T-helper 1 cell (primary cell): ENCODE measurements at places on chromosomes 1 and 21.

DNA sequence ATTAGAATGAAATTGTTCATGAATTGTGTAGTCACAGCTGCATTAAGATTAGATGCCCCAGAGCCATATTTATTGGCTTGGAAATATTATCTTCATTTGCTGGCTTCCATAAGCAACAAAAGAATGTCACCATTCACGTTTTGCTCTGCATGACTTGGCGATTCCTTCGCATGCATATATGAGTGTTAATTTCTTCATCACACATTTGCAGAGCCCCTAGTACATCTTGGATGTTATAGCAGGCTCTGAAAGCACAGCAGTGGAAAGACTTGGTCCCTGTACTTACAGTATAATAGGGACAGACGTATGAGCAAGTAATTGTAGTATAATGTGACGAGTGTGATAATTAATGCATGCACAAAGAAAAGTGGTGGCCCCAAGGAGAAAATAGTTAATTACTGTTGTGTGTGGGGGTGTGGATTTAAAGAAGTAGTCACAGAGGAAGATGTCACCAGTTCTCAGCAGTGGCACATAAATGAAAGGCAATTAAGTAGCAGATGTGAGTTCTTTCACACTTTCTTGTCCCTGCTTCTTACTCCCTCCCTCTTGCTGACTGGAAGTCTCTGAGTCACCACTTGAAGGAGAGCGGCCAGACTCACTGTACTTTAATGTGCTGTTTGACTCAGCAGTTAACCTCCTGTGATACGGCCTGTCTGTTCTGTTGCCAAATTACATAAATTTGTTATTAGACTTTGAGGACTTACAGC lies 21.0 kb downstream of the S100A10 start:
- DNase-seq: no peak

- DNase-seq: no peak
Observed at GRCh38 chr1:18817795-18818435, 41.5 kb downstream of the TAS1R2 start.

DNA sequence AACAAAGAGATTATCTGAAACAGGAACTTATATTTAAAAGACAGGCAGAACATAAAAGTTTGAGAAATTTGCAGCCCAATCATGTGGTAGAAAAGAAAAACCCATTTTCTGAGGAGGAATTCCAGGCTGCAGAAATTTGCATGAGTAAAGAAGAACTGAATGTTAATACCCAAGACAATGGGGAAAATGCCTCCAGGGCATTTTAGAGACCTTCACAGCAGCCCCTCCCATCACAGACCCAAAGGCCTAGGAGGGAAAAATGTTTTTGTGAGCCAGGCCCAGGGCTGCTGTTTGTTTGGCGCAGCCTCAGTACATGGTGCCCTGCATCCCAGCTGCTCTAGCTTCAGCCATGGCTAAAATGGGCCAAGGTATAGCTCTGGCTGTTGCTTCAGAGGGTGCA lies 554.3 kb upstream of the CHRM3 start:
- no peak for DNase-seq

- DNase-seq: no peak
Observed at GRCh38 chr1:169595764-169596711, 9.8 kb upstream of the F5 start.

DNA sequence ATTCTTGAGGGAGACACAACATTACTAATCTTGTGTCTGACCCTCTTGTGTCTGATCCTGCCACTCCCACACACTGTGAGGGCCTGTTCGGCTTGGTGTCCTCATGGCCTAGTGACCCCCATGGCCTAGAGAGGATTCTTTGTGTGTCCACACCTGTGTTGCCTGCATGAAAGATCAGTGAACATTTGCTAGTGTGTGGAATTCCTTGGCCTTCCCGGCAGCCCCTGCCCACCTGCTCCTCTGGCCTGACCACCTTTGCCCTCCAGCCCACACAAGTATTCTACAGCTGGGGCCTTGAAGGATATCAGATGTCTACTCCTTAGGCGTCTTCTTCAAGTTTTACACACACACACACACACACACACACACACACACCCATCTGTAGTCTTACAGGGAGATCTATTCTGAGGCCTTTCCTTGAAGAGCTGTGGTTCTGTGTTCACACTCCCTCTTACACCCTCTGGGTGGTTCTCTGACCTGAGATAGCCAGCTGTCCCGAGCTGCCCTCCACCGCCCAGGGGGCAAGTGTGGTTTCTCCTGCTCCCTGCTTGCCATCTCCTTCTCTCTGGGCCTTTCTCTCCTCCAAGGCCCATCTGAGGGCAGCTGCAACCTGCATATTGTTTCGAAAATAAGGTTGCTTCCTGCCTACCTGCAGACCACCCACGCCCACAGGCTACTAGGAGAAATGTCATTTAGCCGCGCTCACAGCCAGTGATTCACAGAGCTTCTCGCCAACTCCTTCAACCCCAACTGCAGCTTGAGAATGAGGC lies 45.4 kb downstream of the CD247 start:
- no peak for DNase-seq

DNA sequence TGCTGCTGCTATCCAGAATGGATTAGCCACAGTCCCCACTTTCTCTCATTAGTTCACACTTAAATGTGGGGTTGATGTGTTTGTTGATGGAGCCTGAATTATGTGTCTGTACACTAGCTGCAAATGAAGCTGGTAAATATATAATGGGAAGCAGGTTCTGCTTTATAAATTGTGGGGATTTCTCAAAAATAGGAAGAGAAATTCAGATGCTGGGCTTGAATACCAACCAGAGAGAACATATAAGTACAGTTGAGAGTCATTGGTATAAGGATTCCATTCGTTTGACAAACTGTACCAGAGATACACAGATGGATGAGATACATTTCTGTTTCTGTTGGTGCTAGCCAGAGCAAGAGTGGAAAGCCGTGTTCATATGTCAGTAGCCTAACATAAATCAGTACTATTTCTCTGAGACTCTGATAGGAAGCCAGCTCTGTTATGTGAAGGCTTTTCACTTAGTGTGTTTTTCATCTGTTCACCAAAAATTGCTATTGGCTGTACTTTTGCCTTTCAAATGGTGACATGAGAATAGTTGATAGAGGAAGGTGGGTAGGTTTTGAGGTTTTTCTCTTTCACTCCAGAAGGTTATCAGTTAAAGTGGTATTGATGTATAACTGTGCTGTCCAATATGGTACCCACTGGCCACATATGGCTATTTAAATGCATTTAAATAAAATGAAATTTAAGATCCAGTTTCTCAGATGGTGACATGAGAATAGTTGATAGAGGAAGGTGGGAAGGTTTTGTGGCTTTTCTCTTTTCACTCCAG lies 15.6 kb downstream of the SMG7 start:
- DNase-seq: no peak

DNA sequence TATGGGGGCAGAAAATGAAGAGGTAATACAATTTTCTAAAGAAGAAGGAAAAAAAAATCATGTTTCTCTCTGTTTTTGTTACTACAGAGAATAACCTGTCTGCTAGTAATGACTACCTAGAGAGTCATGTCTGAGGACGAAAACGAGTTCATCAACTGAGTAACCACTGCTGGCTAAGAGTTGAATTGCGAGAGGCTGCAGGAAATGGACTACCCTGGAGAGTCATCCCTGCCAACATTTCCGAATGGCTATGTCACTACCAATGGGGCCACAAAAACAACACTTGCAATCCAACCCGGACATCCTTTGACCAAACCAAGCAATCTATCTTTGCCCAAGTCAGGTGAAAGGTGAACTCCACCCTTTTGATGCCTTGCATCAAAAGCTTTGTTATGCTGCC lies 120.6 kb downstream of the FCRL5 start:
- DNase-seq: no peak

DNA sequence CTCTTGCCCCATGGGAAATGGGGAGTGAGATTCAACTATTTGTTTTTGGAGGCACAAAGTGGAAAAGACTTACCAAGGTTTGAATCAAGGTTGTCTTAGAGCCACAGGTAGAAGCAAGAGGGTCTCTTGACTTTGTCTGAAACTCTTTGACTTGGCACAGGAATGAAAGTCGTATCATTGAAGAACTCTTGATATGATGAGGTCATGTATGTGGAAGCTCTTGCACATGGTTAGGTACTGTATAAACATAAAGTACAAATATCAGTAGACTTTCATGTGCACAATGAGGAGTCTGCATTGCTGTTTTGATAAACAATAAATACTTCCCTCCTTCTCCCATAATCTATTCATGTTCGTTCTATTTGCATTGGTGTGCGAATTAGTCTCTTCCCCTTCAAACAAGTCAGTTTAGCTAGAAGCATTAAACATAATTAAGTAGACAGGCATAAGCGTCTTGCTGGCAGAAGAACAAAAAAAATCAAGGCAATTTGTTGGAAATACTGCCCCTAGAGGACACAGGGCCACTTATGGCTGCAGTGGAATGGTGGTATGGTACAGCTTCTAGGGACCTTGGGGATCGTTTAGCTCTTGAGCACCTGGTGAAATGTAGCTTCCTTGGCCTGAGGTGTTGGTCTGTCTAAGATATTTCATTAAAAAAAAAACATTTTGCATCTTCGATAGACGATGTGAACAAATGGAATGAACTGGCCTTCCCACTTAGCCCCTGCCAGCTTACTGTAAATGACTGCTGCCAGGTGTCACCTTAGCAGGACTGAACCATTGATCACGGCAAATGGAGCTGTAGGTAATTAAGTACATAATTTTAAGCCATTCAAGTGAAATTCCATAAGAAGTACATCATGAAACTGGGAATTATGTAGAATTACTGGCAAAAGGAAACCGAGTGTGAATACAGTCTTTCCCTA lies 218.0 kb upstream of the GALNT2 start:
- DNase-seq: no peak

GRCh38 chr1:40462956-40463590 lies 12.8 kb downstream of the ZFP69B start:
- DNase-seq: no peak

DNA sequence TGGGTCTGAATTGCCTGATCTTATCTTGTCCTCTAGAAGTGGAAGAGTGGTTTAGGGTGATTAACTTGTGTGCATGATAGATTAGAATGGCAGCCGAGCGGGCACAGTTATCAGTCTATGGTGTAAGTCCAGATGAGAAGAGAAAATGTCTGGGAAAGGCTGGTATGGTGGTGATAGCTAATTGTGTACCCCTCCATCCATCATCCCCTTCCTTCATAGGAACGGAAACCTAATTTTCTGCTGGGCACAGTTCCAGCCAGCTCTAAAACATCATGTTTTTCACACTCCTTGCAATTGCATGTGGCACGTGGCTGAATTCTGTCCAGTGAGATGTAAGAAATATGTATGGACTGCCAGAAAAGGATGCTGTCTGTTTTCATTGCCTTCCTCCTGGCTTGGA lies 40.9 kb upstream of the ZP4 start:
- no peak for DNase-seq

- DNase-seq: no peak
Observed at GRCh38 chr1:39646232-39647081, 7.0 kb upstream of the HEYL start.

DNA sequence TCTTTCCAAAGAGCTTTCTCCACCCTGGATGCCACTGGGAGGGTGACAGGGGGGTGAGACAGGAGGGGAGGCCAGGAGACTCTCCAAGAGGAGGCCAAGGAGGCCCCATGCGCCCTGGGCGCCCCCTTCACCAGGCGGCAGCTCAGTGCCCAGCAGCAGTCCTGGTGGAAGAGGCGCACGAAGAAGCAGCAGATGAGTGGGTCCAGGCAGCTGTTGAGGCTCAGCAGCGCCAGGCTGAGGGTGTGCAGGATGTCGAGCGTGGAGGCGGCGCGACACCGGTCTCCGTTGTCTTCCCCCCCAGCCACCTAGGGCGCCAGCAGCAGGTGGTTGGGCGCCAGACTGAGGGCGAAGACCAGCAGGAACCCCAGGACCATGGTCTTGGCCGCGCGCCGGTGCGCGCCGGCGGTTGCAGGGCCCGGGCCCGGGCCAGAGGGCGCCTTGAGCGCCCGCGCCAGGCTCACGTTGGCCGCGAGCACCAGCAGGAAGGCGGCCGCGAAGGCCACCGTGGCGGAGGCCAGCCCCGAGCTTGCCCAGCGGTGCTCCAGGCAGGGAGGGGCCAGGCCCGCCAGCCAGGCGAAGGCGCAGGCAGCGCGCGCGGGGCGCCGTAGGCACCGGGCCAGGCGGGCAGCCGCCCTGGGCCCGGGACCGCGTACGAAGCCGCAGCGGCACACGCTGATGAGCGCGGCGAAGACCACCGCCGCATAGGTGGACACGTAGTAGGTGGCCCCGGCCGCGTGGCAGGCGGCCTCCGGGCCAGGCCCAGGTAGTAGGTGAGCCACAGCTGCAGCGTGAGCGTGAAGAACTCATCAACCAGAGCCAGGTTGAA lies 8.6 kb downstream of the TMEM35B start:
- no peak for DNase-seq

DNA sequence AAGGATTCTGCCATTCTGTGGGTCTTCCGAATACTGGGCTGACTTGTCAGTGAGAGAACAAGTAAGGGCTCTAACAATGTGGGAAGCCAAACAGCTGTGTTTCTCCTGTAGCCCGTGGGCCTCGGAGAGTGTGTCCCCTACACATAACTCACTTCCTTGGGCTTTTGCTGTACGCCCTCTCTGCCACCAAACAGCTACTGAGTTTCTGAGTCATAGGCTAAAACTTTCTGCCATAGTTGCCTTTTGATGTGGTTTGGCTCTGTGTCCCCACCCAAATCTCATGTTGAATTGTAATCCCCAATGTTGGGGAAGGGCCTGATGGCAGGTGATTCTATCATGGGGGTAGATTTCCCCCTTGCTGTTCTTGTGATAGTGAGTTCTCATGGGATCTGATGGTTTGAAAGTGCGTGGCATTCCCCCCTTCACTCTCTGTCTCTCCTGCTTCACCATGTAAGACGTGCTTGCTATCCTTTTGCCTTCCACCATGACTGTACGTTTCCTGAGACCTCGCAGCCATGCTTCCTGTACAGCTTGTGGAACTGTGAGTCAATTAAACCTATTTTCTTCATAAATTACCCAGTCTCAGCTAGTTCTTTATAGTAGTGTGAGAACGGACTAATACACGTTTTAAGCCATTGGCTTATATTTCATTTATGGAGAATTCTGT lies 194.8 kb upstream of the HMCN1 start:
- DNase-seq: no peak

DNA sequence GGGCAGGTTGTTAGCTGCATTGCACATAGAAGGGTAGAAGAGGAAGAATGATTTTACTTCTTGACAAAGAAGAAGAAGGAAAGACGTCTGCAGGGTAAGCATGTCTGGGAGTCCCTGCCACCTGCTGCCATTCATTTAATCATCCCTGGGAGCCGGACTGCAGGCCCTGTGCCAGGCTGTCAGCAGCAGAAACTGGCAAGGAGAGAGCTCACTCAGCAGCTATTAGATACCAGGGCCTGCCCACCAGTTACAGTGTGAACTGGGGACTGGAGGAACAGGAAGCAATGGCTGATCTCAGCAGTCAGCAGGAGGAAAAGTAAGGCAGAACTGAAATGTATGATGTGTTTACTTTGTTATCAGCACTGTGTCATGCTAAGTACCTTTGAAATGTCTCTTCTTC lies 75.7 kb upstream of the C1orf87 start:
- no peak for DNase-seq
